Osteoblast (primary cell): ENCODE measurements at places on chromosomes 3 and 15. TPM values are rescaled to one million over a fixed set of nuclear protein-coding genes. Genes with fewer than 3 reads are reported as not detected.
A peak's percentile ranks its signal among the peaks of the same experiment; 100 is the strongest.

The ISLR gene
- 77.5 and 106 TPM in 2 replicates for total RNA-seq

DNA sequence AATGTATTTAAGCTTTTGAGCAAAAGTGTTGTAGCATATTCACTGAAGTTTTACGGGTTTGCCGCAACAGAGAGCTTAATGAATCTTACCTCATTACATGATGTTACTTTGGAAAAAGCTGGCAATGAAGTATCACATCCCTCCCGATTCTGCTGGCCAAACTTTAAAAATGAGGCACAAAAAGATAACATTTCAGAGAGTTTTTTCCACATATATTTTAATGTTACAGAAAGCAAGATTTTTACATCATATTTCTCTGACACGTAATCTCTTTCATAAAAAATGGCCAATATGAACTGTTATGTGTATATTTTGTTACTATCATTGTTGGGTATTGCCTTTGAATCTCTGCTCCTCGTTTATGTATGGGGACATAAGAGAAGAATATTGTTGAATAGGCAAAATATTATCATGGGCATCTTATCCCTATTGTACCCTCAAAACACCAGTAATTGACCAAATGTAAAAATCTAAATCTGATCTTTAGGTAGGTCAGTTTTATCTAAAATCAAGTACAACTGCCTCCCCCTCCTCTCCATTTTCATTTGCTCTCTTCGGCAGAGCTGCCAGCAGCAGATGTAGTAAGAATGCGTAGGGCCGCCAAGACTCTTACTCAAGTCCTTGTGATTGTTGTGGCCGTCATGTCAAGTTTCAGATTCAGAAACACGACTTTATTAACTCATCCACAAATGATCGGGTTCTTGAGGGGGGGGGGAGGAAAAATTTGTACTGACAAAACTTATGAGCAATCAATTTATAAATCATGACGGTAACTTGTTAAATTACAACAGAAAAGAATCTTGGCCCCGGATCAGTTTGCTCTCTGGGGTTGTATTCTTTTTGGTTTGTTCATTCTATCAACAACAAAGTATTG, 106.7 kb upstream of the THRB start:
- H3K27ac ChIP-seq: no peak overlapping the region
- H3K4me1 ChIP-seq: peaks cover 6% of the 10 kb centered on the region
- H3K4me3 ChIP-seq: no peak overlapping the region
- H3K36me3 ChIP-seq: no peaks in the 10 kb centered on the region
- DNase-seq: no peak

The HRG gene
- not detected in 2 replicates for total RNA-seq

DNA sequence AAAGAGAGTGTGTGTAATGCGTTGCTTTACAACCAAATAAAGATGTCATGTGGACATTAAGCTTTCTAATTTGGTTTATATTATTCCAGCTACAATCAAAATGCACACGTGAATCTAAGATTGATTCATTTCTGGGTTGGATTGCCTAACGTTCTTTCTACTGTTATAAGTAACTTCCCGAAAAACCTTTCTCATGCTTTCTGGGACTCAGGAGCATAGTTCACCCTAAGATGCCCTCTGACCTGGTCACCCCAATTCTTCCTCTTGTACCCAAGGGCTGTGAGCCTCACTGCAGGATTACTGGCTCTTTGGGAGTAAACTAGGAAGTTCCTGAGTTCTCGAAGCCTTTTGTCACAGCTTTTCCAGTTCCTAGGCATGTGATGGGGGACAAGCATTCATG, 12.7 kb upstream of the LMCD1 start:
- DNase-seq: no peak
- H3K36me3 ChIP-seq: no peaks in the 10 kb centered on the region
- no peaks in the 10 kb centered on the region for H3K27me3 ChIP-seq
- no peak overlapping the region for H3K4me3 ChIP-seq
- peaks cover 43% of the 10 kb centered on the region for H3K4me1 ChIP-seq
- peak overlapping the region; percentile 86 for H3K27ac ChIP-seq
